NCI-H187 treated with DMSO at 0.1 percent for 48 hours (cell line): ENCODE measurements at places on chromosomes 4 and X.

- no peak for DNase-seq
Measured at GRCh38 chr4:52550186-52550585, 108.9 kb downstream of the USP46 start.

DNA sequence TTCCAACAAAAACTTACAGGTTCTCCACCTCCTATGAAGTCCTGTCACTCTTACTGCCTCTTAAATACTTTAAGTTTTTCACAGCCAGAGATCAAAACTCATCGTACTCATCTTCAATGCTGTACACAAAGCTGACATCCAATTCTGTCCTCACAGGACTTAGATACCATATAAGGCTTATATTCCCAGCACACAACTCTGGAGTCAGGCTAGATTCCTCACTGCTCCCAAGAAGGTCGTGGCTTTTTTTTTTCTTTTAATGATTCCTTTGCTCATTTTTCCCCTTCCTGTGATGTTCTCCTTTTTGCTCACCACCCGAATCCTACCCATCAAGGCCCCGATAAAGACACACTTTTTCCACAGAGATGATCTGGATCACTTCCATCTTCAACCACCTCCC lies 914 bp downstream of the TRAPPC2 start:
- no peak for DNase-seq

- no peak for DNase-seq
Measured at GRCh38 chr4:47334652-47335051, 128.8 kb downstream of the COMMD8 start.

- no peak for DNase-seq
Measured at GRCh38 chrX:28693101-28693500, 105.9 kb downstream of the IL1RAPL1 start.

DNA sequence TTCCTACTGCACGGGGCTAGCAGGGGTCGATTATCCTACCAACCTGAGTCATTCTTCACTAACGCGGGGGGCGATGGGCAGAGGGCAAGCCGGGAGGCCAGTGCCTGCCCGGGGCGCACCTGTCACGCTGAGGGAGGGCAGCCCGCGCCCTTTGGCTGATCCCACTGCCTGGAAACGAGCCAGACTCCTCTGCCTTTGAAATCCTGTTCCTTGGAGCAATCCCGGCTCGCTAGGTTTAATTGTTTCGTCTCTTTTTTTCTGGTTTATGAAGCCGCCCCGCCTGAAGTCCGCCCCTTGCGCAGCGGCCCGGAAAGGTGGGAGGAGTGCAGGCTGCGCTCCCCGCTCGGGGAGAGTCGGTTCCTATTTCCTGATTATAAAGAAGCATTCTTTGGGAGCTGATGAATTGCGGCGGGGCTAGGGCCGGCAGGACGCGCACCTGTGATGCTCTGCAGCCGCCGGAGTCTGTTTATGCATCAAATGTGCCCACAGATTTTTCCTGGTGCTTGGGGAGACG lies 484.2 kb downstream of the BCOR start:
- DNase-seq = no peak

- no peak for DNase-seq
Measured at GRCh38 chr4:66482186-66482585, 811.9 kb upstream of the EPHA5 start.

- no peak for DNase-seq
Measured at GRCh38 chr4:80461412-80461811, 125.9 kb downstream of the CFAP299 start.

DNA sequence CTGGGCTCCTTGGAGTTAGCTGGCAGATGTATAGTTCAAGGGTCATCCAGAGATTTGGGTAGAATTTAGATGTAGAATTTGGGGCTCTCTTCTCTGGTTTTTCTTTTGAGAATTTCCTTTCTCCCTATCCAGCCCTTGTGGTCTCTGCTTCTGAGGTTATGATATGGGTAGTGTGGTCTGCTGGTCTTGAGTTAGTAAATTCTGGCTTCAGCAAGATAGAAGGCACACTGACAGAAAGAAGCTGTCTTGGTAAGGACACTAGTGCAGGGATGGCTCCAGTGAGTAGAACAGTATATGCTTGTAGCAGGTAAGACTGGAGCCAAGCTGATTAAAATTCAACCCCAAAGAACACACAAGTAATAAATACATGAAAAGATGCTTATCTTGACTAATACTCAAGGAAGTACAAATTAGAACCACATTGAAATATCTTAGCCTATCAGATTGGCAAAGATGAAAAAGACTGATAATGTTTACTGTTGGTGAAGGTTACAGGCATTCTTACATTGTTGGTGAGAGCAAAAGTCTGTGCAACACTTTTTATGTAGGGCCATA lies 2.1 kb upstream of the IL9R start:
- DNase-seq = no peak

GRCh38 chr4:114163051-114163450 lies 183.6 kb upstream of the ARSJ start:
- DNase-seq = no peak

GRCh38 chrX:120014354-120015130 lies 62.9 kb downstream of the RHOXF2B start:
- DNase-seq = no peak

DNA sequence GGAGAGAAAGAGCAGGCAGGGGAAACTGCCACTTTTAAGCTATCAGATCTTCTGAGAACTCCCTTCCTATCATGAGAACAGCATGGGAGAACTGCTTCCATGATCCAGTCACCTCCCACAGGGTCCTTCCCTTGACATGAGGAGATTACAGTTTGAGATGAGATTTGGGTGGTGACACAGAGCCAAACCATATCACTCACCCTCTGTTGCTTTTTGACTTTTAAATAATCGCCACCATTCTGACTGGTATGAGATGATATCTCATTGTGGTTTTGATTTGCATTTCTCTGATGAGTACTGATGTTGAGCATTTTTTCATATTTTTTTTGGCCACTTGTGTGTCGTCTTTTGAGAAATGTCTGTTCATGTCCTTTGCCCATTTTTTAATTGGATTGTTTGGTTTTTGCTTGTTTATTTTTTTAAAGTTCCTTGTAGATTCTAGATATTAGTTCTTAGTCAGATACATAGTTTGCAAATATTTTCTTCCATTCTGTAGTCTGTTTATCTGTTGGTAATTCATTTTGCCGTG lies 6.5 kb upstream of the PAQR3 start:
- no peak for DNase-seq

DNA sequence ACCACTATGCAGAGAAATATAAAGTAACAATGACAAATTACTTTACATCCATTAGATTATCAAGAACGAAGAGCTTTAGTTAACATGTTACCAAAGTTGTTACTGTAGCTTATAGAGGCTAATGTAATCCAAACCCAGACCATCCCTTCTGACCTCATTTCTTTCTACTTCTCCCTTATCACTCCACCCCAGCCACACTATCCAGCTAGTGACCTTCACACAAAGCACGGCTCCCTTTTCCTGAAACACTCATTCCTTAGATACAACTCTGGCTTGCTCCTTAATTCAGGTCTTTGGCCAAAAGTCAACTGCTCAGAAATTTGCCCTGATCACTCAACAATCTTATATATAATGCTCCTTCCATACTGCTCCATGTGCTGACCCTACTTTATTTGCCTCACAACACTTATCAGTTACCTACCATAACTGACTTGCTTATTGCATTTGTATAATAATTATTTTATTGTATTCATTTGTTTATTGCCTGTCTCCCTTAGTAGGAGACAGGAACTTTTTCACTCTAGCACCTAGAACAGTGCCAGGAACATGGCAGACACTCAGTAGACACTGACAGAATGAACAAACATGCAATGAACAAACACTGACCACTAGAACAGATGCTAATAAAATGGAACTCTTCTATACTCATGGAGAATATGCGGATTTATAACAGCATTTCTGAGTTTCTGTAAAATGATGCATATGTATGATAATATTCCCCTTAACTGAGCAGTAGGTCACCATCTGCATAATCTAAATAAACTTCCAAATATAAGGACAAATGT lies 67.6 kb downstream of the EIF4E start:
- DNase-seq = no peak

DNA sequence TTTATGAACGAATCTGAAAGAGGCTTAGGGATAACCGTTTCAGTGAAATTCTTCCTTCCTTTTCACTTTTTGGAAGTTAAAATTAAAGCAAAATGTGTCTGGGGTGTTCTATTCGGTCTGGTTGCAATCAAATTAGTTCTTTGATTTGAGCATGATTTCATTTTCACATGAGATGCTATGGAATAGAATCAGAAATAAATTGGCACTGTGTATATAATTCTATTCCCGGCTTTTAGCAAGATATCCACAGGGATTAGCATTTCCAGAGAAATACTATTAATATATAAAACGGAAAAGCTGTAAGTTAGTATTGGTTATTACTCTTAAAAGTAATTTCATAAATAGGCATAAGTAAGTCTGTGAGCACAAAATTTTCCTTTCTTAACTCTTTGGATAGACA lies 1676.8 kb upstream of the PCDH7 start:
- no peak for DNase-seq

GRCh38 chr4:42605264-42605663 lies 51.6 kb downstream of the ATP8A1 start:
- DNase-seq = no peak

GRCh38 chrX:19046343-19047215 lies 62.7 kb upstream of the PHKA2 start:
- no peak for DNase-seq

DNA sequence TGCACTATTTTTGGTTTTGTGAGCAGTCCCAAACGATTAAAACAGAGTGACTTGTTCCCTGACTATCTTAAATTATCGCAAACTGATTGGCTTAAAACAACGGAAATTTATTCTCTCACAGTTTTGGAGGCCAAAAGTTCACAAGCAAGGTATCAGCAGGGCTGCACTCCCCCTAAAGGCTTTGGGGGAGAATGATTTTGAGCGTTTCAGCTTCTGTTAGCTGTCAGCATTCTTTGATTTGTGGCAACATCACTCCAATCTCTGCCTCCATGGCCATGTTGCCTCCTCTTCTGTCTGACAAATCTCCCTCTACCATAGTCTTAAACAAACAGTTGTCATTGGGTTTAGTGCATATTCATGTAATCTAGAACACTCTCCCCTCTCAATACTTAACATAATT lies 459.6 kb upstream of the ATOH1 start:
- no peak for DNase-seq

DNA sequence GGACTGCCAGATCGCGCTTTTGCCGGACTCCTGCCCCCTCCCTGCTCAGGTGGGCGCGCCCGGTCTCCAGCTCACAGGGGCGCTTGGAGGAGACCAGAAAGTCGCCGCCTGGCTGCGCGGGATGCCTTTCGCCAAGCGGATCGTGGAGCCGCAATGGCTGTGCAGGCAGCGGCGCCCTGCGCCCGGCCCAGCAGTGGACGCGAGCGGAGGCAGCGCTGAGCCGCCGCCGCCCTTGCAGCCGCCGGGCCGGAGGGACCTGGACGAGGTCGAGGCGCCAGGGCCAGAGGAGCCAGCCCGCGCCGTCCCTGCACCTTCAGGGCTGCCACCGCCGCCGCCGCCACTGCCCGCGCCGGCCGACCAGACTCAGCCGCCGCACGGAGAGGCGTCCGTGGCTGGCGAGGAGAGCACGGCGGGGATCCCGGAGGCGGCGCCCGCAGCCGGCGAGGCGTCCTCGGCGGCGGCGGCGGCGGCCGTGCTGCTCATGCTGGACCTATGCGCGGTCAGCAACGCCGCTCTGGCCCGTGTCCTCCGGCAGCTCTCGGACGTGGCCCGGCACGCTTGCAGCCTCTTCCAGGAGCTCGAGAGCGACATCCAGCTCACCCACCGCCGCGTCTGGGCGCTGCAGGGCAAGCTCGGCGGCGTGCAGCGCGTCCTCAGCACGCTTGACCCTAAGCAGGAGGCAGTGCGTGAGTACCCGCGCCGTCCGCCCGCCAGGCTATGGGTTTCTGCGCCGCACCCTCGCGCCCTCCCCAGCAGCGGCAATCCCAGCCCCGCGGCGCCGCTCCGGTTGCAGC lies 834 bp downstream of the NHS start:
- no peak for DNase-seq

DNA sequence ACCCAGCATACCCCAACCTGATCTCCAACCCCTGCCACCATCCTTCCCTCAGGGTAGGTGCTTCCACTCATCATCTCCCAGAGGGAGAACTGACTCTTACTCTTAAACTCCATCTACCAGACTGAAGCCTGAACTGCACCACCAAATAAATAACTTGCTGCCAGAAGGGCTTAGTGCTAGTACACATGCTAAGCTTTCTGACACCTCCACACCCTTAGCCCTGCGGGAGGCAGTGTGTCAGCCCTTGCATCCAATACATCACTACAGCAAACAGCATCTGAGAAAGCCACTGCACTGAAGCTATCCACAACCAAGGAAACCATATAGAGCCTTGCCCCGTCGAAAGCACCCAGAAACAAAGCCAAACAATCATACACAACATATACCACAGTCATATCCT lies 68.6 kb upstream of the MCF2 start:
- DNase-seq = no peak

- DNase-seq = no peak
Measured at GRCh38 chrX:42054256-42054655, 130.9 kb upstream of the CASK start.

GRCh38 chrX:9943420-9943819 lies 23.7 kb upstream of the CLDN34 start:
- no peak for DNase-seq

DNA sequence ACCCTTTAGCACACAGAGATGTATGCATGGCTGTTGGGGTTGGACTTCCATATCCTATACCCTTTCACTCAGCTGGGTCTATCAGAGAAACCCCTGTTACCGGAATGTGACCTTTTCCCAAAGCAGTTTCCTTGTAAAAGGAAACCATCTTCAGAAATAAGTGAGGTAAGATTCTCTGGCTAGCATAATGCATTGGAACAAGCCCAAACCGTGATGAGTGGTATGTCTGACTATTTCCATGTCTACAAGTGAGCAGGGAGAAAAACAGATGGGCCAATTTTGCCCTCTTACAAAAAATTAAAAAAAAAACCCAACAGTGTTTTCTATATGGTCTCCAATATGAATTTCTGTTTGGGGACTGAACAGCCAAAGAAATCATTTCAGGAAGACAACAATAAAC lies 283.9 kb downstream of the SMARCA1 start:
- no peak for DNase-seq

GRCh38 chr4:173218411-173219125 lies 50.0 kb downstream of the GALNT7 start:
- no peak for DNase-seq

DNA sequence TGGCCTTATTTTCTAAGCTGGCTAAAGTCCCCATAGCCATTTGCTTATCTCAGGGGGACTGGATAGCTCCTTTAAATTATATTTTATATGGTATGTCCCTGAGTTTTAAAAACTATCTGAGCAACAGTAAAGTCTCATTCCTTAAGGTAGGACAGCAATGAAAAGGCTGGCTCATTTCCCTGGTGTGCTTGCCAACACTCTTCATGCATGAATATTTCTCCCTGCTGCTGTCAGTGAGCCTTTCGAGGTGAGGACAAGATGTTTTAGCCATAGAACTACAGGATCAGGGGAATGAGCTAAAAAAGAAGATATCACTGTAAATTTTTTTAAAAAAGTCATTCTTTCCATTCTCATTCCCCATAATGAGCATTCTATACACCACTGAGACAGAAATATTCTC lies 427.3 kb upstream of the FAM241A start:
- no peak for DNase-seq

- no peak for DNase-seq
Measured at GRCh38 chr4:78155616-78156105, 98.5 kb downstream of the FRAS1 start.

GRCh38 chr4:116736756-116737155 lies 348.6 kb downstream of the TRAM1L1 start:
- DNase-seq = no peak

- DNase-seq = no peak
Measured at GRCh38 chr4:118736900-118737299, 51.7 kb downstream of the METTL14 start.

GRCh38 chrX:154023276-154024000 lies 3.7 kb upstream of the IRAK1 start:
- no peak for DNase-seq

- no peak for DNase-seq
Measured at GRCh38 chr4:40980318-40980883, 230.6 kb downstream of the NSUN7 start.
